ENCODE measurements at places on chromosomes 4 and X. TPM values are rescaled to one million over a fixed set of nuclear protein-coding genes. Genes with fewer than 3 reads are reported as not detected.

The ASB5 gene
- 2.2 TPM for total RNA-seq

The CABS1 gene
- total RNA-seq, result not detected

The CSAG1 gene
- not detected for total RNA-seq

The RBM46 gene
- under 0.01 TPM for total RNA-seq

The MEPE gene
- not detected for total RNA-seq

The SYTL4 gene
- 4.1 TPM for total RNA-seq

The GPRIN3 gene
- total RNA-seq, result 0.03 TPM

The PAGE1 gene
- total RNA-seq, result not detected

The SLC10A4 gene
- total RNA-seq, result 0.07 TPM

The LANCL3 gene
- total RNA-seq, result 0.66 TPM

The RRAGB gene
- 39.7 TPM for total RNA-seq

The AKAP14 gene
- total RNA-seq, result not detected

The GLRB gene
- total RNA-seq, result 16.7 TPM

The COX7B gene
- 142 TPM for total RNA-seq

The SORBS2 gene
- total RNA-seq, result 18.1 TPM

The GPR34 gene
- 0.07 TPM for total RNA-seq

The NAA11 gene
- not detected for total RNA-seq

The UGT2B11 gene
- total RNA-seq, result not detected

The PIR gene
- 14.0 TPM for total RNA-seq

The FAT1 gene
- 538 TPM for total RNA-seq

The CD38 gene
- total RNA-seq, result 0.07 TPM

The HTRA3 gene
- 5.4 TPM for total RNA-seq

The GABRQ gene
- total RNA-seq, result not detected

The ABLIM2 gene
- 2.7 TPM for total RNA-seq

The NUDT10 gene
- 1.2 TPM for total RNA-seq

The SMIM10 gene
- total RNA-seq, result 7.3 TPM

The TRPC3 gene
- total RNA-seq, result 0.78 TPM

The HSFX3 gene
- not detected for total RNA-seq

The FGFBP2 gene
- total RNA-seq, result not detected

The GAGE12H gene
- total RNA-seq, result not detected

The PLAC8 gene
- not detected for total RNA-seq

The TCP11X2 gene
- not detected for total RNA-seq

The CSAG3 gene
- not detected for total RNA-seq

The SFRP2 gene
- total RNA-seq, result 0.13 TPM

The ZIC3 gene
- not detected for total RNA-seq

The SH3RF1 gene
- 34.4 TPM for total RNA-seq

The CDS1 gene
- 0.26 TPM for total RNA-seq

The GPRASP3 gene
- total RNA-seq, result 6.6 TPM

The PRRG3 gene
- not detected for total RNA-seq

The ASB9 gene
- 0.36 TPM for total RNA-seq
